ENCODE measurements at places on chromosomes 7 and 10.

GRCh38 chr10:5323446-5323845 lies 41.3 kb upstream of the UCN3 start:
- DNase-seq = no peak

DNA sequence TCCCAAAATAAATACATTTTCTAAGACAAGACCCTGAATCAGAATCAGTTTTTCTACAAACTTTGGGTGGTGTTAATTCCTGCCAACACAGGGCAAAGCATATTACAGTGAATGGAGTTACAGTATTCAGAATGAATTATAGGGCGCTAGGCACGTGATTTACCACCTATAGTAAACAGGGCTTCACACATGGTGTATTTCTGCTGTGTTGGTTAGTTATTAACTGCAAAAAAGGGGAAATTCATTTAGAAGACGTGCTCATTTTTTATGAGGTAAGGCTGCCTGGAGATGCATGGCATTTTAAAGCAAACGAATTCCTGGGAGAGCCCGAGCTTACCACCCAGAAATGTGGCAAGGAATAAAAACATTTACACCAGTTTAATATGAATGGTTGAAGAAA lies 393.8 kb downstream of the LRMDA start:
- no peak for DNase-seq

DNA sequence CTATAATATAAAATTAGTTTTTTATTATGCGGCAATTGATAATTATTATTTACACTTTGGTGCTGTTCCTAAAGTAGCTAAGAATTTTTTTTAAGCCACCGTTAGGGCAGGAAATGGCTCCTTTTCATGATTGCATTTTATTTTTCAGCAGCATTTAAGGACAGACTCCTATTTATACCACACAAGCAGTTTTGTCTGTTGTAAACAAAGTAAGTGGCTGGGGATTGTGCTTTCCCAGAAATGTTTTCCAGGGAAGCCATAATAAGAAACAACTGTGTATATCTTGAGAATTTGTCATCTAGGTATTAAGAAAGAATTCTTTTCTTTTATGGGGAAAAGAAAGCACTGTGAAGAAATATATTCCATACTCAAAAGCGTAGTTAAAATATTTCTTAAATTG lies 232.0 kb downstream of the VTI1A start:
- no peak for DNase-seq

- DNase-seq = no peak
Observed at GRCh38 chr7:123627851-123628250, 26.2 kb downstream of the ASB15 start.

DNA sequence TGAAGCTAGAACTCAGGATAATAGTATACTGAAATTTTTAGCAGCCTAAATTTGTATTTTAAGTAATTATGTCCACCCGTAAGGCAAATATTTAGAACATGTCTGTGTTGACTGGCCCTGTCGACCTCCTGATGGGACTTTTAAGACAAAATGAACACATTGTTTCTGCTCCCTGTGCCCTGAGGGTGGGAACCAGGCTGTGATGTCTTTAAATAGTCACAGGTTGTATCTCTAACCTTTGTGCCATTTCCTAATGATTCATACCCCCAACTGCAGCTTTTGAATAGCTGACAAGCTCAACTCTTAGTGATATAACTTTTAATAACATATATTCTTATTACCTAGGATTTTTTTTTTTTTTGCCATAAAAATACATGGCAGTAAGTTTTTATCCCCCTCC lies 494.9 kb upstream of the AKR1E2 start:
- DNase-seq = no peak

DNA sequence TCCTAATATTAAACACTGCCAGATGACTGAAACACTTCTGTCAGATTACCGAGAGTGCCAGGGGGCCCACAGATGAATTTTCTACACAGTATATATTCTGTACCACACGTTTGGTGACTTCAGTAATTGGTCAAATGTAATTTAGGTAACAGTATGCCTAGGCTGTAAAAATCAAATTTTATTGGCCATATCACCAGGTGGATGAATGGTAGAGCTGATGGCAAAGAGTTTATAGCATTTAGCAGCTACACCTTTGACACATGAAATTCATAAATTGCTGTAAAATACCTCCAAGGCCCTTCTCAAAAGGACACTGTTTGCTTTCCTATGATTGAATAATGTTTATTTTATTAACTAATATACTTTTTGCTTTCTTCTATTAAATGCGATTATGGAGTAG lies 101.3 kb downstream of the ARID5B start:
- DNase-seq = no peak

DNA sequence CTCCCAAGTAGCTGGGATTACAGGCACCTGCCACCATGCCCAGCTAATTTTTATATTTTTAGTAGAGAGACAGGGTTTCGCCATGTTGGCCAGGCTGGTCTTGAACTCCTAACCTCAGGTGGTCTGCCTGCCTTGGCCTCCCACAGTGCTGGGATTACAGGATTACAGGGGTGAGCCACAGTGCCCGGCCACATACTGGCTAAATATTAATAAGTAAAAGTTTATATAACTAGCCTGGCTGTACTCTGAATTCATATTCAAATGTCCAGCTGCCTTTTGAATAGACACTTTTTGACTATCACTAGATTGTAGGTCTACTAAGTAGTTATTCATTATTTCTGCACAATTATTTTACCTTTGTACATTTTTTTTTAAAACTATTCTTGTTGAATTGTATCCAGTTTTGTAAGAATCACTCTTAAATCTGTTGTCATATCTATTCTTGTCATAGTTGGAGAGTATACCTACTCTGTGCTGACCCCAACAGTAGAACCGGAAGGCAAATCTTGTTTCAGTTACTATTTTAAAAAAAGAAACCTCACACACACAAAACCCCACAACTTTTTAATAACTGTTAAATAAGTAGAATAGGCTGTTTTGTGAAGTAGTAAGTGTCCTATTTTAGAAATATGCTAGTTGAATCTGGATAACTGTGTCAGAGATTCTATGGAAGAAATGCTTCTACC lies 29.6 kb downstream of the MINPP1 start:
- no peak for DNase-seq

DNA sequence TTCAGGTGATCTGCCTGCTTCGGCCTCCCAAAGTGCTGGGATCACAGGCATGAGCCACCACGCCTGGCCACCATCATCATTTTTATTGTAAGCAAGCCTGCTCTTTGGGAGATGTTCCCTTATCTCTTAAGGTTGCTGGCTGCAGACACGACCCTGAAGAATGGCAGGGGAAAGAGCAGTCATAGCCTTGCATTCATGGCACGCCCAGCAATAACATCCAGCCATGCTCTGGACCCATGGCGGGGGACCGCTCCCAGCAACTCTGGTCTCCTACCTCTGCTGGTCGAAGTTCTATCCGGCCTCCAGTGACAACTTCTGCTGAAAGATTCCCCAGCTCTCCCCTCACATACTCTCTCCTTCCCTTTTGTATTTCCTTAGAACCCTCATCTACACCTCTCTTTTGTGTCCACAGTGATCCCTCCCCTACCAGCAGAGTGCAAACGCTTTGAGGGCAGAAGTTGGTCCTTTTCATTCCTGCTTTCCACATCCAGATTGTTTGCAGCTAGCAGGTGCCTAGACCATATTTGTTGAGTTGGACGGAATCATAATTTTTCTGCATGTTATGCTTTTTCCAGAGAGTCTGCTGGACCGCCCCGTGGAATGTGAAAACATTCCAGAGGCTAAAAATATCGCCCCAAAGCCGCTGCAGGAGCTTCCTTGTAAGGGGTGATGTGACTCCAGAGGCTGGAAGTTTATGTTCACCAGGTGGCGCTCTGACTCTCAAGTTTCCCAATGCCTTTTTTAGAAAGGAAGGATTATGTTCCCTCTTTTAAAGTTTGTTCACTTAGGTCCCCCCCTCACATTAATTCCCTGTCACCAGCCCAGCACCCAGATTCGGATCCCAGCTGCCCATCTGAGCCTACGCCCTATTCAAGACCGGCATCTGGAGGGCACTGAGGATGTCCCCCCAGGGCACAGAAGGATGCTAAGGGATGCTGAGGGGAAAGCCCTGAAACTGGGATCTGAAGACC lies 4.3 kb upstream of the MARVELD1 start:
- DNase-seq = peak; percentile 59

- DNase-seq = no peak
Observed at GRCh38 chr10:97868134-97868685, 18.6 kb downstream of the GOLGA7B start.

- no peak for DNase-seq
Observed at GRCh38 chr7:140726281-140726680, 29.8 kb downstream of the NDUFB2 start.

DNA sequence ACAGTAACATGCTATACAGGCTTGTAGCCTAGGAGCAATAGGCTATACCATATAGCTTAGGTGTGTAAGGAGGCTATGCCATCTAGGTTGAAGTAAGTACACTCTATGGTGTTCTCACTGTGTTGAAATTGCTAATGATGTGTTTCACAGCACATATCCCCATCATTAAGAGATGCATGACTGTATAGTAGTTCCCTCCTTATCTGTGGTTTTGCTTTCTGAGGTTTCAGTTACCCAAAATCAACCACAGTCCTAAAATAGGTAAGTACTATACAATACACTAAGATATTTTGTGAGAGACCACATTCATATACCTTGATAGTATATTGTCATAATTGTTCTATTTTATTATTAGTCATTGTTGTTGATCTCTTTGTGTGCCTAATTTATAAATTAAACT lies 12.7 kb downstream of the FZD1 start:
- no peak for DNase-seq

DNA sequence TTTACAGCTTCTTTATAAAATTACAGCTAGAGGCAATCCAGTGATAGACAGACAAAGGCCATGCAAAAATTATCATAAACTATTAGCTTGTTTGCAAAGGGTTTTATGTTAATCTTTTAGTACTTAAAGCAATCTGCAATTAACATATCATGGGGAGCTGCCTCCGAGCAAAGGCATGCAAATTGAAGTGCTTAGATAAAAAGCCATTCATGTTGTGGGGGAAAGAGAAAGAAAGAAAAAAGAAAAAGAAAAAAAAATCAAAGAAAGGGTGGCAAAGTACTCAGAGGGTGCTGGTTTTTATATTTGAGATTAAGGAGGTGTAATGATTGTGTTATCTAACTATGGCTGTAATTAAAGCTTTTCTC lies 799.5 kb downstream of the LRMDA start:
- DNase-seq = no peak

GRCh38 chr7:22346383-22347107 lies 10.4 kb downstream of the RAPGEF5 start:
- no peak for DNase-seq

- DNase-seq = no peak
Observed at GRCh38 chr10:116815641-116816415, 33.5 kb upstream of the ENO4 start.

All from SK-N-DZ (cell line).